ENCODE measurements at places on chromosomes 5 and 9.

GRCh38 chr9:87497080-87497603 lies 525 bp upstream of the DAPK1 start:
- no peak for DNase-seq

DNA sequence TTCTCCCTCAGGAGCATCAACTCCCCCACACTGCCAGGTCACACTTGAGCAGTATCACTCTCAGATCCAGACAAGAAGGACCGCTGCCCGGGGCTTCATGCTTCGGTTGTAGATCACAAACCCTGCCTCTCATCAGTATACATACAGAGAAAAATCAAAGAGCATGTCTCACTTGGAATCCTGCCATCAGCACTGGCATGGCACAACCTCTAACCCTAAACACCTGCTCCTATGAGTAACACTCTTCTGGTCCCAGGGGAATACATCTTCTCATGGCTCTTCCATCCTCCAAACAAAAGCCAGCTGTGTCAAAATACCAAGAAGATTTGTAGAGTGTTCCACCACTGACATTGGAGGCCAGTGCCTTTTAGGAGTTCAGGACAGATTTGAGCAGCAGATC lies 84.8 kb upstream of the MIER3 start:
- no peak for DNase-seq

DNA sequence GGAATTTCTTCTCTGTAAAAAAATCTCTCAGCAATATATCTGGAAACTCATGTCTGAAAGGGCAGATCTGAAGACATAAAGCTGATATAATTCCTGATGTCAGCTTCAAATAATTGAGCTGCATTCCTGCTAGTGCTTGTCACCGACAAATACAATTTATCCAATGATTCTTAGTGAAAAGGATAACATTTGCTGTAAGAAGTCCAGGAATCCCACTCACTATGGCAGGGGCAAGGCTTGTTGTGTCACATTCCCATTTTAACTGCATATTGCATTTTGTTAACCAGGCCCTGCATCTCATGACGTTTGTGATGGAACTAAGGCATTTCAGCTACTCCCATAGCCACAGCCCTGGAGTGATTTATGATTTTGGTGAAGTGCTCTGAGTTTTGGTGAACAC lies 160.1 kb upstream of the DAB2 start:
- DNase-seq = peak; percentile 60

DNA sequence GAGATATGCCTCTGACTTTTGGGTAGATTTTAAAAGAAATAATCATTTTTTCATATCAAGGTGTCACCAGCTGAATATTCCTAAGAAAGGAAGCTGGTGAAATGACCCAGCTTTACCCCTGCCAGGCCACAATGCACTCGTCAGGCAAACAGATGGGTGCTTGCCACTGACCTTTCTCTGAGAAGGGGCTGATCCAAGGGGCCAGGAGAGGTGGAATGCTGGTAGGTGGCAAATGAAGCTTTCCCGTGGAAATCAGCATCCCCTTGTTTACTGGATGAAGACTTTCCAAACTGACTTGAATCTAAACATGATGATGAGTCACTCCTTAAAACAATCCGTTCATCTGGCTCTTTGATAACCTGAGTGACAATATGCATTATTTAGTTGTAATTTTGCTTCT lies 44.3 kb upstream of the PLPP6 start:
- no peak for DNase-seq

DNA sequence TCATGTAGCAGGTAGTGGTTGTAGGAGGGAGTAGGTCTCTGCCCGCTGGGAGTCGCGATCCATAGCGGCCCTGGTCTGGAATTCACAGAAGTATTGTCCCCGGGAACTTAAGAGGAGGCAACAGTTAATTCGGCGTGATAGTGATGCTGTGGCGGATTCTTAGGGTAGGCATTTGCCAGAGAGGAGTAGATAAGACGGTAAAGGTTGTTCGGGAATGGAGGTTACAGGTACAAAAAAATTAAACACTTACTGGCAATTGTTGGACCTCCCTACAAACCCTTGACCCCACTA lies 679 bp downstream of the SMC5 start:
- DNase-seq = no peak

DNA sequence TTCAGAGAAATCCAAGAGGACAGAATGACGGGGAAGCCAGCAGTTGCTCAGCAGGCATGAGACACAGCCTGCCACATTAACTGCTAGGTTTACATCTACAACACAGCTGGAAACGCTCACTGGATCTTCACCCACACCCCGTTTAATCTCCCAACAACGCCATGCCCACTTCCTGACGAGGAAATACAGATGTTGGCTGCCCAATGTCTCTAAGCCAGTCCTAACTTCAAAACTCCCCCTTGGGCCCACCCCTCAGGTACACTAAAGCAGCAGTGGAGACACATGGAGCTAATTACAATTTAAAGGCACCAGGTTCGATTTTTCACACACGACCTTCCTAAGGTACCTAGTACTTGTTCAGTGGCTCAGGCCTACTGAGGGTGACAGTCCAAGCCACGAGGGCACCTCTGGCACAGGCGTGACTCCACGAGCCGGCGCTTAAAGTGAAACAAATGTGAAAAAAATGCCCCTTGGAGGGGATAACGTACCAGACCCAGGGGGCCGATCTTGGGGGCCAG lies 904 bp downstream of the RPL12 start:
- peak; percentile 28 for DNase-seq

- DNase-seq = no peak
These were observed 88.6 kb downstream of the COL5A1 start for GRCh38 chr9:134730011-134730760.

DNA sequence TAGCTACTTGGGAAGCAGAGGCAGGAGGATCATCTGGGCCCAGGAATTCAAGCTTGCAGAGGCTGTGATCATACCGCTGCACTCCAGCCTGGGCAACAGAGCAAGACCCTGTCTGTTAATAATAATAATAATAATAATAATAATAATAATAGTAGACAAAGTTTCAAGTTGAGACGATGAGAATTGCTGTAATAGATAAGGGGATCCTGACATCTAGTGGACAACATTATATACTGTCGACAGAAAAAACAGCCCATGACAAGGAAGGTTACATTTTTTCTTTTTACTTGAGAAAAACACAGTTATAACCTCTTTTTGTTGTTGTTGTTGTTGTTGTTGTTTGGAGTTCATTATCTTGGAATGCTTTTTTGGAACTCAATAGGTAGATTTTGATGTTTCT lies 35.3 kb downstream of the NDFIP1 start:
- DNase-seq = peak; percentile 32

DNA sequence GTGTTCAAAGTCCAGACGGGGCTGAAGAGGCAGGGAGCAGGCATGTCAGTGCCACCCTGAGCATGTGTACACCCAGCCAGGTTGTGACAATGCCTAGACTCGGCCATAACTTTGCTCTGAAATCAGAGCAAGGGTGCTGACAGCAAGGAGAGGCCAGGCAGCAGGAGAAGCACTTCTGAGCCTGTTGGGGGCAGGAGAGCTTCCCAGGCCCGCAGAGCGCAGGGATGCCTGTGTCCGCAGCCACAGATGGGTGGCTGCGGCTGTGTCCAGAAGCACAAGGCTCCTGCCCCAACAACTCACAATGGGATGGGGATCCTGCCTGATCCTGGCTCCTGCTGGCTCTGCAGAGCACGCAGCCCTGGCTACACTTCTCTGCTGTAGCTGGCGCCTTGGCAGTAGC lies 373.9 kb downstream of the CHSY3 start:
- no peak for DNase-seq

- DNase-seq = no peak
These were observed 449.6 kb downstream of the SLCO4C1 start for GRCh38 chr5:101846496-101846895.

DNA sequence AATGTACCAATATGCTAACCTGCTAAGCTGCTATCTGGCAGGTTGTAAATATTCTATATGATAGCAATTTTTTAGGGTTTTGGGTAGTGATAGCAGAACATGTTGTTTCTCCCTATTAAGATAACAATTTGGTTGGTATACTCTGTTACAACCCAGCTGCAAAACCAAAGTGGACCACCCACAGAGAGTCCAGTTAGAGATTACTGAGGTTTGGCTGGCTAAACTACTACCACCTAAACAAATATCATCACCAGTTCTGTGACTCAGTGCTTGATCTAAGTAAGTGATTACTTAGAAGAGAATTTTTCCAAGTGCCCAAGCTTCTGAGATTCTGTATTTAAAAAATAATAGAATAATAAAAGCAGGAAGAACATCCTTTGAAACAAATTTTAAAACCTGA lies 72.3 kb downstream of the XRCC4 start:
- peak; percentile 30 for DNase-seq

DNA sequence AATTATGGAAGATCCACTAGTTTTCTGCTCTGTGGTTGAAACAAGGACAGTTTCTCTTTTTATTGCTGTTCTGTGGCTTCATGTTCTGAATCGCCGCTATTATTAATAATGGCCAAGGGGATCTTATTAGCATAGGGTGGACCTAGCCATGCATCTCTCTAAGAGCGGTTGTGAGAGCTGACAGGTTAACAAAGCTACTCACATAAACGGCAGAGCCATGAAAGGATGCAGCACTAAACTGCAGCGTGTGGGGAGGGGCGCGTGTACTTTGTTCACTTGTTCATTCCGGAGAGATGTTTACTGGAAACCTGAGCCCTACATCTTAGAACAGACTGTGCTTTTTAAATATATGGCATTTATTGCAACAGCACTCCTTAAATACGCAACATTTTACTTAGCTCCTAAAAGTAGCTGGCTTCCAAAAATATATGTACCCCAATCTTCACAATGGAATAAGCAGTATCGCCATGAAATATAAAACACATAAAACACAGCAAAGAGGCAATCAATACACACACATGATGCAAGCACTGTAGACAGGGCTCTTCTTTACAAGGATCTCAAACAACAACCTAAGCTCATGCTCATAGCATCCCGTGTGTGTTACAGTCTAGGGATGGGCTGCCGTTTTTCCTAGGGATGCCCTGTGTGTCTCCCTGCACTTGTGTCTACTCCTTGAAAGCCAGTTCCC lies 424.6 kb downstream of the MED10 start:
- DNase-seq = no peak

- DNase-seq = no peak
These were observed 17.1 kb downstream of the TMEM8B start for GRCh38 chr9:35845824-35846771.

DNA sequence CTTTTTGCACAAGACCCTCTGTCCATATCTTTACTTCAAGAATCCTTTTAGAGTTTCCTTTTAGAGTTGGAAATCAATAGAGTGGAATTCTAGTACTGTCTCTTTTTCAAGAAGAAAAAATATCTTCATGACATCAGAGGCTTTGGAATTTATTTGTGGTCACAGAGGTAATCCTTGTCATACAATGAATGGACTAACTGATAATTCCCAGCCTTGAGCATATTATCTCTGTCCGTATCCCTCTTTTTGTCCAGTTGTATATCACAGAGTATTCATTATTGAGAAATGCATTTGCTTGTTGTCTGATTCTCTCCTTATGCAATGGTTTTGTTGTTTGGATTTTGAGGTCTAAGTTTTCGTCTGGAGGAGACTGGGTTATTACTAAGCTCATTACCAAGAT lies 82.0 kb upstream of the HAPLN1 start:
- peak; percentile 45 for DNase-seq

DNA sequence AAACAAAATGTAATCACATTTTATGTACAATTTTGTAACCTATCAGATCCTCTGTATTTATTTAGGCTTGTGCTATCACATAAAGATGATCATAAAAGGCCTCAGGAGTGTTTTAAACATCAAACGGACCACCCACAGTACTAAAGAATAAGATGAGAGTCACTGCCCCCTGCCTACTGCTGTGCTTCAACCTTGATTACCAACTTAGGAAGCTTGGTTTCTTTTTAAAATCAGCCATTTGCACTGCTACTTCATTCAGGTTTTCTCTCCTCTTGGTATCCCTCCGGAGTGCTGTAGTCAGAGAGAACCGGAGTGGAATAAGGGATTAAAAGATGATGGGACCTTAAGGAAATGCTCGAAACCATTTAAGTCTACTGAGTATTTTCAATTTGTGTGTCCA lies 6.9 kb downstream of the C7 start:
- no peak for DNase-seq

DNA sequence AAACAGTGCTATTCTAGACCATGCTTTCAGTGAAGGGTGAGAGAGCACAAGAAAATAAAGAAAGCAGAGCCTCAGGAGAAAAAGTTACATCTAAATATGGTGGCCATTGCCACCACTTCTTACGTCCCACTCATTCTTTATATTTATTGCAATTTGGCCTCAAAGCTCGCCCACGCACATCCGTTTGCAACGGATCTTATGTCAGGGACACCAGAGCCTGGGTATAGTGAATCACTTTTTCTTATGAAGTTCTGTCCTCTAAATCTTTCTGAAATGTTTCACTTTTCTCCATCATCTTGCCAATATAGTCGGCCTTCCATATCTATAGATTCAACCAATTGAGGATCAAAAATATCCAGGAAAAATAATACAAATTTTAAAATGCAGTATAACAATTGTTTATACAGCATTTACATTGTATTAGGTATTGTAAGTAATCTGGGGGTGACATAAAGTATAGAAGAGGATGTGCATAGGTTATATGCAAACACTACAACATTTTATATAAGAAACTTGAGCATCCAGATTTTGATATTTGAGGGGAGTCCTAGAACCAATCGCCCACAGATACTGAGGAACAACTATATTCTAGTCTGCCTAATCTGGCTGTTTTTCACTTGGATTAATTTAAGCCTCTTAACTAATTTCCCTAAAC lies 35.2 kb downstream of the GOLPH3 start:
- DNase-seq = no peak

DNA sequence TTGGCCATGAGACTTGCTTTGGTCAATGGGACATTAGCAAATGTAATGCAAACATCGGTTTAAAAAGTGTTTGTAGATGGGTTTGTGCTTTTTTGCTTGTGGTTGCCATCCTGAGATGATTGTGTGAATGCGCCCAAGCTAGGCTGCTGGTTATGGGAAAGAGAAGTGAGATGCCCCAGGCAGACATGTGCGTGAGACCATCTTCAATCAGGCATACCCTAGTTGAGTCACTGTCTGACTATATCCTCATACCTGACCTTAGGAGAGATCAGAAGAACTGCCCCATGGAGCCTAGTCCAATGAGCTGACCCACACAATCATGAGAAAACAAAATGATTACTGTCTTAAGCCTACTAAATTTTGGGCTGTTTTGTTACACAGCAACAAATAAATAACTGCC lies 36.8 kb upstream of the ZNF608 start:
- DNase-seq = no peak

DNA sequence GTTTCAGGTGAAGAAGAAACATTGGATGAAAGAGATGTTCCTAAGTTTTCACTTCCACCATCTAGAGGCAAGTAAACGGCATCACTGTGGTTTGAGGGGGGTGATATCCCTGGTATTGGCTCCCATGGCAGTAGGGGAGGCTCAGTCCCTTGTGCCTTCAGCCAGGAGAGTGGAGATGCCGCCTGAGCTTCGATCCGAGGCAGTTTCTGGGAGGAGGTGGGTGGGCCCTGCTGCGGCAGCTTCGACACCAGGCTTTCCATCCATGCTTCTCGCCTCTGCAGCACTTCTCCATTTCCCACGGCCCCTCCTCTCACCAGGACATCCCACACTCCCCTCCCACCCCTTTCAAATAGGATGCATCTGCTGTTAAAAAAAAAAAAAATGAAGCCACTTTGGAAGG lies 258.3 kb downstream of the GADD45G start:
- no peak for DNase-seq

GRCh38 chr9:126128494-126129142 lies 198.0 kb upstream of the MVB12B start:
- DNase-seq = no peak
